H4 (cell line): ENCODE measurements at places on chromosomes 5 and 9. TPM values are rescaled to one million over a fixed set of nuclear protein-coding genes. Genes with fewer than 3 reads are reported as not detected.

The TMEFF1 gene
- total RNA-seq, result 0.31 and 1.2 TPM in 2 replicates

The AJM1 gene
- total RNA-seq, result 0.06 and 0.21 TPM in 2 replicates

The OR1J2 gene
- total RNA-seq, result not detected in 2 replicates

The FOXD4L3 gene
- not detected in 2 replicates for total RNA-seq

The PDE6A gene
- 0.02 TPM in 1 of 2 replicates, not detected in the other for total RNA-seq

The HTR4 gene
- total RNA-seq, result not detected in 2 replicates

The DAB2 gene
- 16.7 and 17.6 TPM in 2 replicates for total RNA-seq

The ATG10 gene
- 5.8 and 15.1 TPM in 2 replicates for total RNA-seq

The OLFML2A gene
- 2.8 and 5.5 TPM in 2 replicates for total RNA-seq

The CD74 gene
- 1.6 and 11.7 TPM in 2 replicates for total RNA-seq

The DOK3 gene
- total RNA-seq, result 0.08 and 1.1 TPM in 2 replicates

The FOXD4L6 gene
- total RNA-seq, result 0.14 TPM in 1 of 2 replicates, not detected in the other

The FGF10 gene
- total RNA-seq, result not detected in 2 replicates

The PPP3R2 gene
- not detected in 2 replicates for total RNA-seq

The PCSK1 gene
- not detected in 2 replicates for total RNA-seq

The PTPN3 gene
- total RNA-seq, result 5.2 and 5.9 TPM in 2 replicates

The SPEF2 gene
- 5.0 and 7.8 TPM in 2 replicates for total RNA-seq

The GADD45G gene
- total RNA-seq, result 0.52 and 1.3 TPM in 2 replicates

The OR1N1 gene
- total RNA-seq, result not detected in 2 replicates

The TMEM232 gene
- total RNA-seq, result 0.66 and 1.7 TPM in 2 replicates

The IFNA13 gene
- total RNA-seq, result not detected in 2 replicates

The SLC34A1 gene
- total RNA-seq, result not detected in 2 replicates

The FRRS1L gene
- total RNA-seq, result not detected in 2 replicates

The PCDHA5 gene
- 0.25 and 1.1 TPM in 2 replicates for total RNA-seq

The SUSD3 gene
- not detected in 2 replicates for total RNA-seq

The PCDHB8 gene
- 12.4 and 12.7 TPM in 2 replicates for total RNA-seq

The PRRX2 gene
- total RNA-seq, result 16.5 and 18.9 TPM in 2 replicates

The PHF24 gene
- not detected in 2 replicates for total RNA-seq

The RNF208 gene
- 0.31 TPM in 1 of 2 replicates, not detected in the other for total RNA-seq

The ZFP37 gene
- 2.3 and 2.4 TPM in 2 replicates for total RNA-seq

The GABRA1 gene
- total RNA-seq, result 0.62 and 2.4 TPM in 2 replicates

The OR13C9 gene
- total RNA-seq, result not detected in 2 replicates
